Endothelial cell (in vitro differentiated cells): ENCODE measurements at places on chromosomes 6 and 20.

GRCh38 chr20:10940941-10941340 is 267.1 kb upstream of the JAG1 start:
- no peak for DNase-seq

DNA sequence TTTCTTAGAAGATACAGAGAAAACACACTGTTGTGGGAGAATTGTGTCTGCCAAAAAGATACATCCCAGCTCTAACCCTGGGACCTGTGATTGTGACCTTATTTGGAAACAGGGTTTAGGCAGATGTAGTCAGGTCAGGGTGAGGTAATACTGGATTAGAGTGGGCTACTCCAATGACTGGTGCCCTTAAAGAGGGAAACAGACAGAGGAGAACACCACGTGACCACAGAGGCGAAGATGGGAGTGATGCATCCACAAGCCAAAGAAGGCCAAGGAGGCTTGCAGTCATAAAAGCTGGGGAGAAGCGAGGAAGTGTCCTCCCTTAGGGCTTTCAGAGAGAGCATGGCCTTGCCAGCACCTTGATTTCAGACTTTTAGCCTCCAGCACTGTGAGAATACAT is 35.6 kb downstream of the SLC52A3 start:
- no peak for DNase-seq

- DNase-seq, result no peak
Observed at GRCh38 chr6:106866875-106867658, 107.5 kb downstream of the CD24 start.

DNA sequence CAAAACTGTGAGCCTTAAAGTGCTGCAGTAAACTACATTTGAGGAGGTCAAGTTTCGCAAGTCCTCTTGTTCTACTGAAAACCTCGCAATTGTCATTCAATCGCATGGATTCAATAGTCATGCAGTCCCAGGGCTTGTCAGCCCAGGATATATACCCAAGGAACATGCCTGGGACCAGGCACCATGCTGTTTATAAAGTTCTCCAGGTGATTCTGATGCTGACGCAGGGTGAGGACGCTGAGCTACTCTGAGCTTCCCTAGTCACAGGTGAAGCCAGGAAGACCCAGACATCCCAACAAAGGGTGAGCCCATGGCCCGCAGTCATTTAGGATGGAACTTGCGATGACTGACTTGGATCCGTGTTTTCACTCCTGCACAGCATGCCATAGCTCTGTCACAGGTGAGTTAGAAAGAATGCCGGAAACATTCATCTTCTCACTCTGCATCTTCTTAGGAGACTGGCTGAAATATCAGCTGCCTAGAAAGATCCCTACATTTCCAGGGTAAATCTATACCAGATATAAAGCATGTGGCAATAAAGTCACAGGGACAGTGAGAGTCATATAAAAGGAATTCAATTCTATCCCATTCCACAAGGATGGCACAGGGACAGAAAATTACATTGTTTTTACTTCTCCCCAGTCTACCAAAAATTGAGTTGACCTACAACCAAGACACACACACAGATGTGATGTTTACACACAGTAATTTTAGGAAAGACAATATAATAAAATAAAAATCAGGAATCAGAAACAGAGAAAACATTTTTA is 27.0 kb upstream of the SSTR4 start:
- DNase-seq, result no peak

GRCh38 chr20:11499101-11499634 is 418.5 kb upstream of the BTBD3 start:
- no peak for DNase-seq

DNA sequence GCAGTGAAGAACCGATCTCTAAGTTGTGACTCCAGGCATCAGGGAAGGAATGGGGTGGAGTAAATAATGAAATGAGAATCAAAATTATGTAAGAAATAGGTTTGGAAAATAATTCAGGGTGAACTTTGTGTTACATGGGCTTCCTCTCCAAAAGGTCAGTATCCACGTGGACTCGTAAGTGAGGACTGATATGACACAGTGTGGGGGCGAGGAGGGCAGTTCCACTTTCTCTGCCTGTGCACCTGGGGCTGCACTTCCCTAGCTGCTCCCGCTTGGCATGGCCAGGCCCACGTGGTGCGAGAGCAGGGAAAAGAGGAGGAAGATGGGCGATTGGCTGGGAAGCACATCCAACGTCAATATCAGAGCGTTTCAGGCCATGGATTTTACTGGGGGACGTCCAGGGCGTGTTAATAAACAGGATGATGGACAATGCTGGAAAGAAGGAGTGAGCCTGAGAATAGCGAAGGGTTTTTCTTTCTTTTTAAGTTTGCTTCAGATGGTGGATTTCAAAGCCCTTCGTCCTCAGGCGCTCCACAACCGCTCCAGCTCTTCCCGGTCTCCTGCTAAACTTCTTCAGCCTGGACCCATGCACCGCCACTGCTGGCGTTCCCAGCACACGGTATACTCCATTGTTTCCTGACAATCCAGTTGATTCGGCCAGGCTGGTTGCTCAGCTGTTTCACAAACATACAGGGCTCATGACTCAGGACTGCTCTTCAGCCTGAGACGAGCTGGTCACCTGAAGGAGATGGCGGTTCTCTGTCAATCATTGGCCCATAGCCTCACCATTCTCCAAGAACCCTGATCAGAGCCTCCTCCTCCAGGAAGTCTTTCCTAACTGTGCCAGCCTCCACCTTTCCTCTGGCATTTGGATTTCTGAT is 11.8 kb downstream of the CCR6 start:
- no peak for DNase-seq
